ENCODE measurements at places on chromosomes 2 and 18.

- no peak for DNase-seq
Observed at GRCh38 chr2:88235987-88236386, 65.8 kb downstream of the THNSL2 start.

GRCh38 chr2:127641133-127641532 lies 4.8 kb upstream of the GPR17 start:
- DNase-seq: no peak

GRCh38 chr2:74806920-74807319 lies 27.0 kb upstream of the HK2 start:
- no peak for DNase-seq

- DNase-seq: no peak
Observed at GRCh38 chr2:80459028-80459427, 154.5 kb upstream of the LRRTM1 start.

DNA sequence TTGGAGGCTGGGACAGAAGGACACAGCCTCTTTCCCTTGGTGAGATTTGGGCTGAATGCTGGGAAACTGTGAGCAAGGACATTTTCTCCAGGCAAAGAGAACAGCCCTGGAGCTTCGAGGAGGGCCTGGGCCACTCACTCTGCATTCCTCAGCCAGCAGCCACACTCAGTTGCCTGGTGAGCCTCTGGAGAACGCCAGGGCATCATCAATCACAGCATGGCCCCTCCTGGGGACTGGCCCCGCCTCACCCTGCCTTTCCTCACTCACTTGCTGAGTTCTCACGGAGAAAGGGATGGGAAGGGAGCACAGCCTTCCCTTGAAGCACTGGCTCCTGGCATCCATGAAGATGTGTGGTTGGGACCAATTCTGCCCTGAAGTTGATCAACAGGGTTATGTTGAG lies 55.0 kb downstream of the APOB start:
- DNase-seq: no peak

GRCh38 chr2:66522611-66523376 lies 87.9 kb downstream of the MEIS1 start:
- no peak for DNase-seq

- DNase-seq: peak; percentile 41
Observed at GRCh38 chr2:223598994-223599639, 3.0 kb downstream of the SCG2 start.

DNA sequence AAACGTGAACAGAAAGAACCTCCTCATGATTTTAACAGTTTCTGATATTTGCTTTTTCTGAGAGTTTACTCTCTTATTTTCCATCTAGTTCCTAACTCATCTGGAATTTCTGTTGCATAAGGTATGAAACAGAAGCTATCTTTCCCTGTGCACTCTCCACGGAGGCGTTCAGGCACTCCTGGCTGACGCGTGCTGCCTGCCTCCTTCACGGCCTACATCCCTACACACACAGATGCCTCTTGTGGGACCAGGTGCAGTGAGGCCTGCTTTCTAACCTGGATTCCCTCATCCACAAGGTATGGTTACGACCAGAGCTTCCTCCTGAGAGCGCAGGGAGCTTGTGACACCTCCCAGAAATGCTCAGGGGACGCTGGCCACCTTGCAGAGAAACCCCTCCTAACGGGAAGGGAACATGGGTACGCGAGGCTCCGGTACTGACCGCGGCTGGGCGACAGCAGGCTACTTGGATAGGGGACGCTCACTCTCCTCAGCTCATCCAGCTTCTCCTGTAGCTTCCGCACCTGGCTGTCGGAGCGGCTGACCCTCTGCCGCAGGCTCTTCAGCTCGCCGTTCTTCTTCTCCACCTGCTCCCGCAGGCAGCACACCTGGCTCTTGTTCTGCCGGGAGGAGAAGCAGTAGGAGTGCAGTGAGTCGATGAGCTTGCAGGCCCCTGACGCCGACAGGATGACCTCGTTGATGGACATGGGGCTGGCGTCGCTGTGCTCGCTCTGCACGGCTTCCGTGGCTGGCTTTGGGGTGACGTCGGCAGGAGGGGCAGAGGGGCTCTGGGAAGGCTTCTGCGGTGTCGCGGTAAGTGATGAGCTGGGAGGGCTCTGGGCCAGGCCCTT lies 4.3 kb downstream of the THAP4 start:
- DNase-seq: no peak

GRCh38 chr18:68822926-68823325 lies 25.0 kb downstream of the CCDC102B start:
- no peak for DNase-seq
